ENCODE measurements at places on chromosomes 4 and X. TPM values are rescaled to one million over a fixed set of nuclear protein-coding genes. Genes with fewer than 3 reads are reported as not detected.

- no peak for DNase-seq
Measured at GRCh38 chr4:82381235-82381634, 7.4 kb upstream of the HNRNPD start.

DNA sequence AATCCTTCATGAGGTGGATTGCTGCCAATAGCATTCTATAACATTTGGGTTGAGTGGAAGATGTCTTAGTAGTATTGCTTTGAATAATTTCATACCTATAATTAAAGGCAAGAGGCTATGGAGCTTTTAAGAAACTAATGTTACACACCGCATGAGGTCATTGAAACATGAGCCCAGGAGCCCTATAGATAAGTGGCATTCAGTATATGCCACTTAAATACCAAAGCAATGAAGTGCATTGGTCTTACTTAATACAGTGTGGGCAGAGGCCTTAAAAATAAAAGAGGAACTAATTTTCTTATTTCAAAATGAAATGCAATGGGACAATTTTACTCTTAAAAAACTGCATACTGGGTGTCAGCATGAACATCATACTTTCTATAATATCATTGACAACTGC is 47.5 kb downstream of the SPATA18 start:
- DNase-seq, result no peak

Gene CXCL11
- total RNA-seq, result not detected

Gene CT83
- not detected for total RNA-seq

Gene TEX13B
- total RNA-seq, result not detected
